ENCODE measurements at places on chromosomes 5 and 9.
A peak's percentile ranks its signal among the peaks of the same experiment; 100 is the strongest.

GRCh38 chr5:6469836-6470235, 21.2 kb downstream of the UBE2QL1 start:
- DNase-seq = no peak

DNA sequence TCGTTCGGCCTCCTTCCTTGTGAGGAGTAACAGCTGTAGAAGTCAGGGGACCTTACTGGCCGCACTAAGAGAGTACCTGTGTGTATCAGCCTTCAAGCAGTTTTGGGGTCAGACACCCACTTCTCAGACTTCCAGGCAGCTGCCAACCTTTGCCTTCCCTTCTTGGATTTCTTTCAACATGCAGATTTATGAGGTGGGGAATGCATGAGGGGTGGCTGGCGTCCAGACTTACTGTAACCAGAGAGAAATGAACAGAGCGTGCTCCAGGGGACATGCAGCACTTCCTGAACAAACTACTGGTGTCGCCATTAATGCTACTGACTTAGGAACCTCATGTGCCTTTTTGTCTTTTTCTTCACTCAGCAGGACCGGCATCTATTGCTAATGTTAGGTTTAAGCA, 46.7 kb downstream of the INSYN2B start:
- DNase-seq = no peak

- no peak for DNase-seq
These were observed 45.0 kb downstream of the TRIM36 start for GRCh38 chr5:115124741-115125140.

GRCh38 chr9:133990366-133991213, 1.5 kb downstream of the VAV2 start:
- peak; percentile 55 for DNase-seq

- DNase-seq = no peak
These were observed 1.3 kb downstream of the EDIL3 start for GRCh38 chr5:84383296-84383815.

GRCh38 chr5:133006653-133007052, 19.7 kb downstream of the ZCCHC10 start:
- DNase-seq = no peak

DNA sequence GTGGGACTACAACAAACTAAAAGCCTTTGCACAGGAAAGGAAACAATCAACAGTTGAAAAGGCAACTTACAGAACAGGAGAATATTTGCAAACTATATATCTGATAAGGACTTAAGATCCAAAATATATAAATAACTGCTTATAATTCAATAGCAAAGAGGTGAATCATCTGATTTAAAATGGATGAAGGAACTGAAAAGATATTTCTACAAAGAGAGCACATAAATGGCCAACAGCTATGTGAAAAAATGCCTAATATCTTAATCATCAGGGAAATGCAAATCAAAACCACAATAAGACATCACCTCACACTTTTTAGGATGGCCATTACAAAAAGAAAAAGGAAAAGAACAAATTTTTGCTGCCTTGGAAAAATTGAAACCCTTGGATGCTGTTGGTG, 100.4 kb downstream of the LURAP1L start:
- DNase-seq = no peak

- DNase-seq = no peak
These were observed 356 bp upstream of the HACD4 start for GRCh38 chr9:21031808-21032183.

GRCh38 chr5:14265570-14265969, 122.4 kb downstream of the TRIO start:
- DNase-seq = peak; percentile 94

DNA sequence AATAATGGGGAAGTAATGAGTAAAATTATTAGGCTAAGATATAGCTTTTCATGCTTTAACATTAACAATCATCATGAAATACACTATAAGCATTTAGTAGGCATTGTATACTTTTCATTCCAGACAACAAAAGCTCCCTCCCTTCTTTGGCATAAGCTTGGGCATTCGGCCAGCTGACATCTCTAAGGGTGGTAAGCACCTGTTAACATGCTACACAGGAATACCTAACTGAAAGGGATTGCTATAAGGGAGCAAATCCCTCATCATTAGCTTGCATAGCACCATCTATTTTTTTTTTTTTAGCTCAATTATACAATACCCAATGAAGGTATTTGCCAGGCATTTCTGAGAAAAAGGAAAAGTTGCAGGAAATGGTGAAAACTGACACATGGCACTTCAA, 16.6 kb downstream of the STRBP start:
- DNase-seq = no peak

GRCh38 chr9:16571127-16571802, 299.2 kb downstream of the BNC2 start:
- DNase-seq = no peak

DNA sequence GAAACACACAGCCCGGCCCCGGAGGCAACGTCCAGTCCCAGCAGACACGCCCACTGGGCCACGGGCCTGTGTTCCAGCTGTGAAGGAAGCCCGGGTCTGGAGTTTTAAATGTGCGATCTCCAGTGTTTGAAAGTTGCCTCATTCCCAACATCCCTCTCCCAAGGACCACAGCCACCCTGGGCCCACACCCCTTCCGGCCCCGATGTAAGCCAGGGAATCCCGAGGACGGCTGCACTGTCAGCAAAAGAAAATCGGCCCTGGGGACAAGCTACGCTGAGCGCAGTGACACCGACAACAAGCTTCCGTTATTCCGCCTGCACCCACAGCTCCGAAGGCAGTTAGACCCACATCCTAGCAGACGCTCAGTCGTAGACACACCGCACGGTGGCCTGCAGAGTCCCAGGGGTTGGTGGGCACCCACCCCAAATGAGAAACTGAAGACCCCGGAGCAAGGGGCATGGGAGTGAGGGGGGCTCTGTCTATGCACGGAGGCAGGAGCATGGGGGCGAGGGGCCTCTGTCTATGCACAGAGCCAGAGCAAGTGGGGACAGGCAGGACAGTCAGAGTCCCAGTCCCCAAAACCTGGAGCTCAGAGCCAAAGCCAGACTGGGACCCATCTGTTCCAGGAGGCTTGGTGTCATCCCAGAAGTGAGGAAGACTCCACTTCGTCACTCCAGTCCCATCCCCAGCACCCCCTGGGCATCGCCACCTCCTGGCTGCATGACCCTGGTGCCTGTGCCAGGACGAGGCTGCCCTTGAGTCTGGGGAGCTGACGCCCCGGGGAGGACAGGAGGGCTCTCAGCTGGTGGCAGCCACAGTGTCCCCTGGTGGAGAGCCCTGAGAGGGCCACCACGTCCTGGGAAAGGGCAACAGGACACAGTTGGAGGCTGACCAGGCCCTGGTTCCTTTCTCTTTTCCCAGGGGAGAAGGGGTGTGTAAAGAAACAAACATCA, 23.4 kb downstream of the GLT6D1 start:
- DNase-seq = no peak

All from HTR-8/SVneo (cell line).